ENCODE measurements at places on chromosomes 11 and 22. TPM values are rescaled to one million over a fixed set of nuclear protein-coding genes. Genes with fewer than 3 reads are reported as not detected.

The SMC1B gene
- not detected for polyA plus RNA-seq

The SLC7A4 gene
- 1.4 TPM for polyA plus RNA-seq

The OR51B5 gene
- polyA plus RNA-seq: not detected

The APOA4 gene
- not detected for polyA plus RNA-seq

The ADM gene
- polyA plus RNA-seq: not detected

The CYP2D6 gene
- not detected for polyA plus RNA-seq

The ACER3 gene
- polyA plus RNA-seq: 6.3 TPM

The PRR33 gene
- polyA plus RNA-seq: 0.15 TPM

The NFAM1 gene
- not detected for polyA plus RNA-seq

The TEAD1 gene
- not detected for polyA plus RNA-seq

DNA sequence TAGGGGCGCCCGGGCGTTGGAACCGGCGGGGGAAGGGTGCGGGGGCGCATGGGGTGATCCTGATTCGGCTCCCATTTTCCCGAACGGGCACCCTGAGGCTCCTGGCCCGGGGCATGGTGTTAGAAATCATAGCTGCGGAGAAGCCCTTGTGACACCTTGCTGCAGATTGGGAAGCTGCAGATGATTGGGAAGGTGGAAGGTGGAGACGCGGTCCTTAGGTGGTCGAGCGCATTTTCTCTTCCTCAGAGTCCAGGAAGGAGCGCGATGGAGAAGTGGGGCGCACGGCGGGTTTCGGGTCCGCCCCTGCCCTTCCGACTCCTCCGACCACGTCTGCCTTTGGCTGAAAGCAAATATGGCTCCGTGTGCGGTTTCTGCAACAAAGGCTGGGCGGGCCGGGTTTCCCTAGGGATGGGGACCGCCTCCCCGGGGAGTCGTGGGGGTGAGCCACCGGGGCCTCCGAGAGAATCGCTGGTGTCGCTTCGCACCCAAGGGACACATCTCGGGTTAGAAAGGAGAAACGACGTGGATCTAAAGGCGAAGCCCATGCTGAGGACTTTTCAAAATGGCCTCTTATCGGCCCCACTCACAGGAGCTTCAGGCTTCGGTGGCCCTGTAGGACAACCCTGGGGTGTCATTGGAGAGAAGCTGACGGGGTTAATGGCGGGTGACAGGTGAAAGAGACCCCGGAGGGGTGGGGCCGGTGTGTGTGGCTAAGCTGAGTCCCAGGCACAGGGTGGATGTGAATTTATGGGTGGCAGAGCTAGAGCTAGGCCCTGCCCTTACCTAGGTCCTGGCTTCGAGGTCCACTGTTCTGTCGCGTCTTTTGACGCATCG lies 707 bp upstream of the FTH1 start:
- no peak for DNase-seq
- peak overlapping the region; percentile 91 for H3K4me3 ChIP-seq
- peaks cover 40% of the 10 kb centered on the region for H3K4me1 ChIP-seq

DNA sequence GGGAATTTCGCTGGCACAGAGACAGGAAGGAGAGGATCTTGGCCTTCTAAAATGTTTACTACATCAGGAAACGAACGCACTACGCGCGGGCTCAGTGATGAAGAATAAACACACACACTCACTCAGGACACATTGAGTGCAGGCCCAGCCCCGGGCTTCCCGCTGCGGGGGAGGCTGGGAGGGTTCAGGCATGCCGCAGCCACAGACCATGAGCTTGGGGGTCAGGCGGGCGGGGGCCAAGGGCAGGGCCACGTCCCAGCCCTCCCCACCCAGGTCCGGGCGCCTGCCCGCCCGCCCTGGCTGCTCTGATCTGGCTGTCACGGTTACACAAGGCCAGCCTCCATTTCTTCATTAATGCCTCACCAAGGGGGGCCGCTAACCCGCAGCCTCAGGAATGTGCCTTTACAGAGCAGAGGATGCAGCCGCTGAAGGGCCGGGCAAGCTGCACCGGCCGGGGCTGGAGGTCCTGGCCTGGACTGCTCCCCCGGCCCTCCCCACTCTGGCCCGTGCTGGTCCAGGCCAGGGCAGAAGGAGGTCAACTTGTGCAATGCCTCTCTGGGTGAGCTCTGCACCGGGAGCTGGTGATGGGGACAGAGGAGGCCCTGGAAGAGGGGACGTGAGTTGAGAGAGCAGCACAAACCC lies 41.7 kb downstream of the IGF2 start:
- DNase-seq: no peak
- no peaks in the 10 kb centered on the region for H3K36me3 ChIP-seq
- no peak overlapping the region for H3K4me3 ChIP-seq
- peaks cover 6% of the 10 kb centered on the region for H3K4me1 ChIP-seq
- peaks cover 4% of the 10 kb centered on the region for H3K27me3 ChIP-seq

DNA sequence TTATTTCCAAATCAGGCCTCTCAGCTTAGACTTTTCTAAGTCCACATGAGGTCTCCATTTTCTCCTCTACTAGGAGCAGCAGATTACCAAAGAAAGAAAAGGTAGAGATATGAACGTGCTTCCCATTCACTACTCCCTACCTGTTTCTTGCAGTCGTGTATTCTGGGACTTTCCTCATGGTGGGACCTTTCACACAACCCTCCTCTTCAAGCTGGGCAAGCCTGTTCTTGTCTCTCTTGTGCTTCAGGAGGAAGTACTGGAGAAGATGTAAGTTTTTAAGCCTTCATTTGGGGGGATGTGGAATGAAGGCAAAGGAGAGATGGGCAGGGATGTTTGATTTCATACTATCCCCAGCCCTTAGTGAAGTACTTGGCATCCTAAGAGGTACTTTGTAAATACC lies 128.8 kb upstream of the SESN3 start:
- no peak overlapping the region for H3K4me3 ChIP-seq
- no peak for DNase-seq
- no peak overlapping the region for H3K27ac ChIP-seq

- no peak for DNase-seq
- peaks cover 3% of the 10 kb centered on the region for H3K4me1 ChIP-seq
These were observed 30.5 kb downstream of the LMO2 start for GRCh38 chr11:33861386-33861785.

- H3K4me3 ChIP-seq: peak overlapping the region; percentile 72
- H3K27ac ChIP-seq: peak overlapping the region; percentile 69
- DNase-seq: no peak
- H3K4me1 ChIP-seq: peaks cover 68% of the 10 kb centered on the region
These were observed 2.5 kb downstream of the CSTF3 start for GRCh38 chr11:33158596-33159275.

GRCh38 chr11:130390071-130390758 lies 38.2 kb downstream of the ADAMTS8 start:
- peaks cover 27% of the 10 kb centered on the region for H3K4me1 ChIP-seq
- peak overlapping the region; percentile 78 for H3K27ac ChIP-seq
- no peak for DNase-seq
- H3K27me3 ChIP-seq: no peaks in the 10 kb centered on the region
- H3K4me3 ChIP-seq: no peak overlapping the region

DNA sequence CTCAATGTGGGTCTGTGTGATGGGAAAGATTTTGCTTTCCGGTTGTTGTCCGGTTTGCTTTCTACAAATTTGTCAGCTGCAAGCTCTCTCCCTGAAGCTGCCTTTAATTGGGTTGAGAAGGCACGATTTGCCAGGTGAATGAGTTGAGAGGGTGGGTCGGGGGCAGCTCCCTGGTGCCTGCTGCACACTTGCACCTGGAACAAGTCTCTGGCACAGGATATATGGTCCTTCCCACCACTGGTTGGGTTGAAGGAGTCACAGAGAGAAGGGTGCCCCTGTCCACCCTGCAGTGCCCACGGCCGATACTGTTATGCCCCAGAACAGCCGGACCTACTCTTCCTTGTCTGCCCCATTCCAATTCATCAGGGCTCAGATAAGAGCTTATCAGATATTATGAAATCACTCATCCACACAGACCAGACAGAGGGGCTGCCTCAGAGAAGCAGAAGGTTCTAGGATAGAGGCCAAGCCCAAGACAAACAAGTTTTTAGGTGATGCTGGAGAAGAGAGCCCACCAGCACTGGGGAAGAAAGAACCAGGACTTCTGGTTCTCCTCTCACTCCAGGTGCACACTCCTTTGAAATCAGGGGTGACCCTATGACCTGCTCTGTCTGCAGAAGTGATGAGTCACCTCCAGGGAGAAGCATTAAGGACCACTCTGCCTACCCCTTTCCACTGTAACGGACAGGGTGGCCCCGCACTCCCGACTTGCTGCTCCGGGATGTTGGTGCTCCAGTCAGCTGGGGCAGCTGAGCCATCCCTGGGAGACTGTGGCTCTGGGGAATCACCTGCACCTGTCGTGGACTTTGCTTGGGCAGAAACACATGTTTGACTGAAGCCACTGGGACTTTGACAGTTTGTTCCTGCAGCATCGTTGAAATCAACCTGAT lies 45.3 kb downstream of the RTL6 start:
- no peak overlapping the region for H3K4me3 ChIP-seq
- no peak overlapping the region for H3K27ac ChIP-seq
- H3K27me3 ChIP-seq: no peaks in the 10 kb centered on the region
- no peaks in the 10 kb centered on the region for H3K36me3 ChIP-seq

DNA sequence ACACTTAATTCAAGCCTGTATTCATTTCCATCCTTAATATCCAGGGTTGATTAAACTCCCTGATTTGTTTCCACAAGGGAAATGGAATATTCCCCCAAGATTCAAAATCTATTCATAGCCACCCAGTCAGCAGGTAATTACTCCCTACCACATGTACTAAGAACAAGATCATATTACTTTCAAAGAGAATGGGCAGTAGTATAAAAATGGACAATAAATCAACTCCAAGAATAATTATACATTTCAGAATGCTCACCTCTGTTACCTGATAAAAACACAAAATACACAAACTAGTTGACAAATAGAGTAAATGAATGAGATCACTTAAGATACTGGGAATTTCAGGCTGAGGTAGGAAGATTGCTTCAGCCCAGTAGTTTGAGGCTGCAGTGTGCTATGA lies 8.5 kb upstream of the FEZ1 start:
- DNase-seq: no peak
- H3K4me3 ChIP-seq: no peak overlapping the region

- no peak for DNase-seq
- no peaks in the 10 kb centered on the region for H3K27me3 ChIP-seq
- H3K4me3 ChIP-seq: no peak overlapping the region
- H3K4me1 ChIP-seq: peaks cover 34% of the 10 kb centered on the region
These were observed 7.2 kb upstream of the IL18BP start for GRCh38 chr11:71991494-71991893.

DNA sequence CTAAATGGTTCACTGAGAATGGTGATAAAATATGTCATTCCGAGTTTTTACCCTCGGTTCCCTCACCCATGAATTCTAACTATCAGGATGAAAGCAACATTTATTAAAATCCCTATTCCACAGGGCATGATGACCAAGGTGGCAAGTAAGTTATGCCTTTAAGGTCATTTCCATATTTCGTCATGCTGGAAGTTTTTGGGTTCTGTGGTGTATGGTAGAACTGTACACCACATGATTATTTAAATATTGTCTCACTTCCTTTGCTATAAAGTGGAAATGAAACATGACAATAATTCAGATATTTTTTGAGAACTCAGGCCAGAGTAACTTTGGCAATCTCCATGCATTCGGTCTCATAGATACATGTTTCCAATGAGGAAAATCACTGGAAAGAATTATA lies 68.5 kb upstream of the CARD18 start:
- no peaks in the 10 kb centered on the region for H3K27me3 ChIP-seq
- H3K4me1 ChIP-seq: peaks cover 2% of the 10 kb centered on the region
- no peak overlapping the region for H3K27ac ChIP-seq
- no peaks in the 10 kb centered on the region for H3K36me3 ChIP-seq
- H3K4me3 ChIP-seq: no peak overlapping the region
- no peak for DNase-seq

DNA sequence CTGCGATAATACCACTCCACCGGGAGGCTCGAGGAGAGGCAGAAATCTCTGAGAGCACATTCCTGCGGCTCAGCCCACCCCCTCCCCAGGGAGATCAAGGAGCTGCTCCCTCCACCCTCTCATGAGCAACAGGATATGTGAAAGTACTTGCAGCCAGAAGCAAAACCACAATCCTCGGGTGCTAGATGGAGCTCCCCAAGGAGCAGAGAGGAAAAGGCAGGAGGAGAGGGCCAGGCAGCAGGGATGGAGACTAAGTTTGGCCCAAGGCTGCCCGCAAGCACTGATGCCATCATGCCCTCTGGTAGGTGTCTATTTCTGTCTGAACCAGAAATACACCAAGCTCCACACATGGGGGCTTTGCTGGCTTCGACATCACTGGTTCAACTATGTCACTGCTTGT lies 22.3 kb downstream of the VPS37C start:
- peaks cover 16% of the 10 kb centered on the region for H3K36me3 ChIP-seq
- no peaks in the 10 kb centered on the region for H3K4me1 ChIP-seq
- H3K27me3 ChIP-seq: no peaks in the 10 kb centered on the region
- no peak for DNase-seq
- H3K27ac ChIP-seq: no peak overlapping the region

- H3K27me3 ChIP-seq: no peaks in the 10 kb centered on the region
- no peak for DNase-seq
- no peak overlapping the region for H3K27ac ChIP-seq
- H3K4me3 ChIP-seq: no peak overlapping the region
- H3K4me1 ChIP-seq: no peaks in the 10 kb centered on the region
These were observed 174.2 kb upstream of the MPPED2 start for GRCh38 chr11:30760345-30760744.
